ENCODE measurements at places on chromosomes 5 and 9. TPM values are rescaled to one million over a fixed set of nuclear protein-coding genes. Genes with fewer than 3 reads are reported as not detected.

- no peak overlapping the region for H3K4me3 ChIP-seq
- H3K27ac ChIP-seq = no peak overlapping the region
- H3K4me1 ChIP-seq = peaks cover 3% of the 10 kb centered on the region
- H3K27me3 ChIP-seq = no peaks in the 10 kb centered on the region
- no peaks in the 10 kb centered on the region for H3K36me3 ChIP-seq
- no peak for DNase-seq
These were observed 12.5 kb downstream of the ECM2 start for GRCh38 chr9:92522983-92523970.

DNA sequence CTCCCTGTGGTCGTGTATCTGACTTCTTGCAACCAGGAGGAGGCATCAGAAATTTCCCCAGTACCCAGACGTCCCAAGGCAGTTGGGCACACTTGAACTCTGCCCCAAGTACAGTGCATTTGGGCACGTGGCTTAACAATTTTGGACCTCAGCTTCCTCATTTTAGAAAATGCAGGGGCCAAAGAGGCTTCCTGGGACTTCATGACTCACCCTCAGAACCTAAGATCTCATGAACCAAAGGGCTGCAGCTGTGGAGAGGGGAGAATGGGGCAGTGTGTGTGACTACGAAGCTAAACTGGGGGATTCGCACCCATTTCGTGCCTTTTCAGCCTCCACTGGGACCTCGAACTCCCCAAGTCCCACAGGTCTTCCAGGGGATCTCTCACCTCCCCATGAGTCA, 59.2 kb downstream of the SYK start:
- no peak overlapping the region for H3K4me3 ChIP-seq
- no peaks in the 10 kb centered on the region for H3K36me3 ChIP-seq
- no peaks in the 10 kb centered on the region for H3K27me3 ChIP-seq
- no peak for DNase-seq
- no peak overlapping the region for H3K27ac ChIP-seq

GRCh38 chr5:5066276-5067186, 73.6 kb upstream of the ADAMTS16 start:
- no peak overlapping the region for H3K4me3 ChIP-seq
- no peaks in the 10 kb centered on the region for H3K36me3 ChIP-seq
- no peaks in the 10 kb centered on the region for H3K4me1 ChIP-seq
- H3K27me3 ChIP-seq = no peaks in the 10 kb centered on the region
- no peak for DNase-seq

- H3K27me3 ChIP-seq = no peaks in the 10 kb centered on the region
- DNase-seq = peak; percentile 37
- H3K4me3 ChIP-seq = peak overlapping the region; percentile 87
- peaks cover 6% of the 10 kb centered on the region for H3K36me3 ChIP-seq
These were observed 639 bp downstream of the EHMT1 start for GRCh38 chr9:137619240-137620047.

DNA sequence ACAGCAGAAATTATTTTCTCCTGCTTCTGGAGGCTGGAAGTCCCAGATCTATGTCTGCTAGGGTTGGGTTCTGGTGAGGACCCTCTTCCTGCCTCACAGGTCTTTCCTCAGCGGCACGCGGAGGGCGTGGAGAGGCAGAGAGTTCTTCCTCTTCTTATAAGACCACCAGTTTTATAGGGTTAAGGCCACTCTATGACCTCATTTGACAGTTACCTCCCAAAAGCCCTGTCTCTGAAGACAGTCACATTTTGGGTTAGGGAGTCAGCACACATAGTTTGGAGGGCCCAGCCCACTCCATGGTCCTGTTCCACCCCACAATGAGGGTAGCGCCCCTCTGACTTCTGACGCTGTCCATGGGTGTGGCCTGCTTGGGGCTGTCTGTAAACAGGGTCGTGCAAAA, 46.7 kb downstream of the TRIP13 start:
- no peaks in the 10 kb centered on the region for H3K36me3 ChIP-seq
- H3K4me3 ChIP-seq = no peak overlapping the region
- DNase-seq = no peak

Gene CCL27
- 0.67 TPM for total RNA-seq

Gene SHOC1
- not detected for total RNA-seq

Gene GNE
- total RNA-seq = 9.9 TPM

Gene ECSCR
- total RNA-seq = not detected

Gene PCDHA1
- not detected for total RNA-seq

Gene ACER2
- 7.5 TPM for total RNA-seq

Gene RAB3C
- total RNA-seq = 25.2 TPM

All from progenitor cell of endocrine pancreas (in vitro differentiated cells).